ENCODE measurements at places on chromosomes 11 and 22.
A peak's percentile ranks its signal among the peaks of the same experiment; 100 is the strongest.

DNA sequence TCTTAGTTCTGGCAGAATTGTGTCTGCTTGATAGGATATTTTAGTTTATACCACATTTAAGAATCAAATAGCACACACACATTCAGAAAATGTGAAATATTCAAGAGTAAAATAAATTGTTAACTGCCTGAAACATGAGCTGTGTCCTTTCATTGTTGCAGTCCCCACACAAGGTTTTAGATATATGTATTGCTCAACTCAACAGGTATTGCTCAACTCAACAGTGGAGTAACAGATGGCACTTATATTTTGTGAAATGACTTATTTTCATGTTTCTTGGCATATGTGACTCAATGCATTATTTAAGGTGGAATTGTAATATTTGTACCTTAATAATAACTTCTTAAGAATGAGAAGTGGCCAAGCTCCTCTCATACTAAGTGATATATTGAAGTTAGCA is 760.3 kb downstream of the CNTN5 start:
- peak; percentile 9 for DNase-seq

DNA sequence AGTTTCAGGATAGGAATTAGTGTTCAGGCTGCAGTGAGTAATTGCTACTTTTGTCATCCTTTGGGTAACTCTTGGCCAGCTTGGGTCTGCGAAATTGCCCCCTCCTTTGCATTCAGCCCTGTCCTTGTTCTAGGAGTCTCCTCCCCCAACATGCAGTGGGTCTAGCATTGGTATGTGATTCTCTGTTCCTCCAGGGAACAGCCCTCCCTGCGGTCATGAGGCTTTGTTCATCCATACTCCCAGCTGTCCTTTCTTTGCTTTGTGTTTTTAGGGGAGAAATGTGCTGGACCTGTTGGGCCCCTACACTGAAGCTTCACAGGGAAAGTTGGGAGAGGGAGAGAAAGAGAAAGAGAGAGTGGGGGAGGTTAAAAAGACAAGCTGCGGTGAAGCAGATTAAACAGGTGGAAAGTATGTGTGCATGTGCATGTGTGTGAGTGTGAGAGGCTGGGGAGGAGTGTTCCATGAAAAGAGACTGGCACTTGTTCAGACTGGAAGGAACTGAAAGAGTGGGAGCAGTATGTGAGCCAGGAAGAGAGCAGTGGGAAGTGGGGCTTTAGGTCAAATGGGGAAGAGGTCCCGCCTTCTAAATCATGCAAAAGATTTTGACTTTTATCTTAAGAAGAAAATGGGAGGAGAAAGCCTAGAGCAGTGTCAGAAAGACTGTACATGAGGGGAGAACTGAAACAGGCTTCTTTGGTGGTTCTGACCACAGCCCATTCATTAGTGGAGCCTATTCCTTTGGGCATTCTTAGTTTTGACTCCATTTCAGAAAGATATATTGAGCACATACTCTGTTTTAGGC is 17.9 kb upstream of the SESN3 start:
- no peak for DNase-seq

- DNase-seq, result peak; percentile 72
These were observed 17.8 kb upstream of the P2RY2 start for GRCh38 chr11:73200256-73200655.

DNA sequence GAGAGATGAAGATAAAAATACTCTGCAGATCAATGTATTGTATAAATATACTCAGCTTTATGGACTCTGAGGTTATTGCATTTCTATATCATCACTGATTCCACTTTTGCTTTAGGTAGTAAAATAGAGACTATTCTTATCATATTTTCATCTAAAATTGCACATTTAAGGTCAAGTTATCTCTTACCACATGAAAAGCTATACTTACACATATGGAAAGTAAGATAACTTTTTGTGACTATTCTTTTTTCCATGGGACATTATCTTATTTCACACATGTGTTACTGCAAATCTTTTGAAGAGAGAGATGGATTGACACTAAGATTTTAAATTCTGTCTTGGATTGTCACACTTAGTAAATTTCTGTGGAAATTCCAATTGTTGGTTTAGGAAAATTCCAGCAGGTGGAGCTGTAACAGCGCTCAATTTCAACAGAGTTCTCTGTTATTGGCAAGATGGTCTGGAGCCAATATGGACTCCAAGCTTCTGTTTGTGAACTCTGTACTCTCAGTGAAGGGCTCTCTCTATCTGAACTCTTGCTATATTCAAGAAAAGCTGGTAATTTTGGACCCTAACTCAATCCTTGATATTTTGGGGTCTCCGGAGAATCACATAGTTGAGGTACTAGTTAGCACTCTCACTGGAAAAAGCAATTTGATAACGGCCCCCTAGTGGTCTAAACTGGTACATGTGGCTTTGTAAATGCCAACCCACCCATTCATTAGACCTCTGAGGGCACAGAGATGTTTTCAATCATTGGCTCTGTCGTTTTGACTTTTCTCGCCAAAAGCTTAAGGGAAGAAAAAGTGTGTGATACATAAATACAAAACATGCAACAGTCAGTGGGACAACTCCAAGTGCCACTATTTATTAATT is 429.7 kb downstream of the ETS1 start:
- peak; percentile 66 for DNase-seq

DNA sequence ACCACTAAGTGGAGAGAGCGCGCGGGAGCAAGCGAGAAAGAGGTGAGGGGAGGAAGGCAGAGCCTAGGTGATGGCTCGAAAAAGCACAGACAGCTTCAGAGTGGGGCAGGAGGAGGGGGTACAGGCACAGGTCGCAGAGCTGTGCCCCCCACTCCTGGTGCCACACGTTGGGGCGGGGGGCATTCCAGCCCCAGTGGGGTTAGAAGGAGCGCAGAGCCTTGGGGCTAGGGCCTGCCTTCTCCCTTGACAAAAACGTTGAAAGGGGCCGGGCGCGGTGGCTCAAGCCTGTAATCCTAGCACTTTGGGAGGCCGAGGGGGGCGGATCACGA is 41.6 kb upstream of the ISX start:
- DNase-seq, result no peak

DNA sequence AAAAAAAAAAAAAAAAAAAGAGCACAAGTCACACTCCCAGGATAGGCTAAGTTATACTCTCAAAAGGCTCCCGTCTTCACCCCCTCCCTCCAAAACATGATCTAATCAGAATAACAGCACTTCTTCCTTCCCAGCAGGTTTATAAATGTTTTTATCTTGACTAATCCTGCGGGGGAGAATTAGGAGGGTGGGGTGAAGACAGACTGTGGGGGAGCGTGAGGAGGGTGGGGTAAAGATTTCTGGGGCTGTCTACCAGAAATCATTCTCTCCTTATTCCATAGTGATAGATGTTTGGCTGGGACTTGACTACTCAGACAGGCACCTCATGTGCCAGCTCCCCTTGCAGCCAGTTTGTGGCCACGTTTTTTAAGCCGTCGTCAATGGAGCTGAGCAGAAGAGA is 17.0 kb downstream of the KCNE3 start:
- no peak for DNase-seq

DNA sequence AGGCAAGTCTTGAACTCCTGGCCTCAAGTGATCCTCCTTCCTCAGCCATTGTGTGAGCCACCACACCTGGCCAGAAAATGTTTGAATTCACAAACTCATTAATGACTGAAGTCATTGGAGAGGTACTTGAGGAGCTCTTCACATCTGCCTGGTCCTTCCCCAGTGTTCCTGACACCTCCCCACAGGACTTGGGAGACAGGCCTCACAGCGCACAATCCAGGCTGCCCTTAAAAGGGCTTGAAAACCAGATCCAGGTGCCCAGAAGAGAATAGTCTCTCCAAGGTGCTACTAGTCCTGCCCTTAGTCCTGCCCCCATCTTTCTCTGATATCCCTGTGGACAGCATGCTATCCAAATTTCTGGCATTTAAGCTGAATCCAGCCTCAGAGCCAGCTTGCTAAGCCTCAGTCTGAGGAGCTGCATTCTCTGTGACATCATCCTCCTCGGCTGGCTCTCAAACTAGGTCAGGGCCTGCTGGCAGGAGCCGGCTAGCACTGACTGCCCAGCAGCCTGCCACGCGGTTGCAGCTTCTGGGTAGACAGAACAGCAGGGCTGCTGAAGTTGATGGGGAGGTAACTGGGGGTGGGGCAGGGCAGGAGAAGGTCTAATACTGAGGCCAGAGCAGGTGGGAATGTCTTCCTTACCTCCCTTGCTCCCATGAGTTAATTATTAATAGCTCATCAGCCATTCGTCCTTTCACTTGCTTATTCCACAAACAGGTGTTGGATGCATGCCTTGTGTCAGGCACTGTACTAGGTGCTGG is 35.3 kb upstream of the NECTIN1 start:
- no peak for DNase-seq

DNA sequence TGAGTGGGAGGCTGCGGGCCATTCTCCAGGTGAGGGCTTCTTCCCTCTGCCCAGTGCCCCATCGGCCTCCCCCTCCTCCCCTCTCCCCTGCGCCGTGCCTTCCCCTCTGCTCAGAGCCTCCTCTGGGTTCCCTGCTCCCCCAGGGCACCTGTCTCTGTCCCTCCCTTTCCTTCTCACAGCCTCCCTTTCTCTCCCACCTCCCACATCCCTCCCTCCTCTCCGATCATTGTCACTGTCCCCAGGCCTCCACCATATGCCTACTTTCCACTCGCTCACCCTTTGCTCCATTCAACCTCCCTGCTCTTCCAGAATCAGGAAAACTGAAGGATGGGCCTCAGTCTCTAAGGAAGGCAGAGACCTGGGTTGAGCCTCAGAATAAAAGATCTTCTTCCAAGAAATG is 9.9 kb upstream of the APOBEC3H start:
- no peak for DNase-seq

DNA sequence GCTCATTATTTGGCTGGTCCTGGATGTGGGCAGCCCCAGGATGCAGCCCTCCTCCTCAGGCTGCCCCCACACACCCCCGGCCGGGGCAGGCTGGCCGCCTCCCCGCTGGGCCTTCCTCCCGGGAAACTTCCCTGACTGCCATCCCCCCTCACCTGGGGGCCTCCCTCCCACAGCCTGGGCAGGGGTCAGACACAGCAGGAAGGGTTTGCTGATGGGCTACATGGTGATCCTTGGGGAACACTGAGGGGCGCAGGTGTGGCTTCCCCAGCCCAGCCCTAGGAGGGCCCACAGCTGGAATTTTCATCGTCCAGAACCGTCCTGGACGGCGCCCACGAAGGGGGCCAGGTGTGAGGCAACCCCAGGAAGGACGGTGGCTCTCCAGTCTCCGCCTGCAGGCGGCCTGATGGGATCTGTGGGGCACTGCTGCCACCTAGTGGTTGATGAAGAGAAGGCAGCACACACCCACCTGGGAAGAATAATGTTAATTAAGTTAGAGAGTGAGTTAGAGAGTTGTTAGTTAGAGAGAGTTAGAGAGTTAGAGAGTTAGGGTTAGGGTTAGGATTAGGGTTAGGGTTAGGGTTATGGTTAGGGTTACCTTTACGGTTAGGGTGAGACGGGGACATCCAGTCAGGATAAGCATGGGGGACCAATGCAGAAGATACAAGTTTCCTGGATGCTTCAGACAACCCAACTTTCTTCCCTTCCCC is 75.9 kb upstream of the PRR5 start:
- DNase-seq, result peak; percentile 68
